ENCODE measurements at places on chromosomes 2 and 18.

DNA sequence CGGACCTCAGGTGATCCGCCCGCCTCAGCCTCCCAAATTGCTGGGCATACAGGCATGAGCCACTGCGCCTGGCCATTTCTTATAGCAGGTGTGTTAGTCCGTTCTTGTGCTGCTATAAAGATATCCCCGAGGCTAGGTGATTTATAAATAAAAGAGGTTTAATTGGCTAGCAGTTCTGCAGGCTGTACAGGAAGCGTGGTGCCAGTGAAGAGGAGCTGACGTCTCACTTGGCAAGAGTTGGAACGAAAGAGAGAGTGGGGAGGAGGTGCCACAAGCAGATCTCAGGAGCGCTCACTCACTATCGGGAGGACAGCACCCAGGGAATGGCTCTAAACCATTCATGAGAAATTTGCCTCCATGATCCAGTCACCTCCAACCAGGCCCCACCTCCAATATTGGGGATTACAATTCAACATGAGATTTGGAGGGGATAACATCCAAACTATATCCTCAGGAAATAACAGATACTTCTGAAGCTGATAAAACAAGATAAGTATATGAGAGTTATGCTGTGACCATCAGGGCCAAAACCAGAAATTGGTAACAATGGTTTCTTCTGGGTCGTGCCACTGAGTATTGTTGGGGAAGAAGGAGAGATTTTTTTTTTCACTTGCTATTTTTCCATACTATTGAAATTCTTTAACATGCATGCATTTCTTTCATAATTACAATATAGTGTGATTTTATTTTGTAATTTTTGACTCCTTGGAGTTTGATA is 7.4 kb upstream of the RMC1 start:
- DNase-seq, result no peak

DNA sequence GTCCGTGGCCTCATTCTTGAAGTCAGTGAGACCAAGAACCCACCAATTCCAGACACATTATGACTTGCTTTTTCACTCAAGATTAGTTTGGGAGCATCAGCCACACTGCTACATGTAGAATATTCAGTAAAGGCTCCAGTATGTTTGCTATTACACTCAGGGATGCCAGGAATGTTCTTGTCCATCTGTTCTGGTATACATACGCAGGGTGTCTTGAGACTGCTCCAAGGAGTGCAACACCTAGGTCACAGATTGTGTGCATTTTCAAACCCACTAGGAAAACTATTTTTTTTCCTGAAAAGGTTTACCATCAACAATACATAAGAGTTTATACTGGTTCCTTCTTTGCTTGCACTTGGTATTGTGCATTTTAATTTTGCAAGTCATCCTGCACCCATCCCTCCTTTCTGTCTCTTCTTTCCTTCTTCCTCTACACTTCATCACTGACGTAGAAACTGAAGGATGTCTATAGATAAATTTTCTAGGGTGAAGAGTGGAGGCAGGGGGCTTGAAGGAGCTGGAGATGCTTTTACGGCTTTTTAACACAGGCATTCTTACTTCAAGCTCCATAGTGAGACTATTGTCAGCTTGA is 35.3 kb upstream of the MAP2 start:
- no peak for DNase-seq

GRCh38 chr2:204794624-204795023 is 249.3 kb downstream of the PARD3B start:
- DNase-seq, result no peak

GRCh38 chr2:118224895-118225311 is 136.6 kb downstream of the INSIG2 start:
- peak; percentile 15 for DNase-seq

DNA sequence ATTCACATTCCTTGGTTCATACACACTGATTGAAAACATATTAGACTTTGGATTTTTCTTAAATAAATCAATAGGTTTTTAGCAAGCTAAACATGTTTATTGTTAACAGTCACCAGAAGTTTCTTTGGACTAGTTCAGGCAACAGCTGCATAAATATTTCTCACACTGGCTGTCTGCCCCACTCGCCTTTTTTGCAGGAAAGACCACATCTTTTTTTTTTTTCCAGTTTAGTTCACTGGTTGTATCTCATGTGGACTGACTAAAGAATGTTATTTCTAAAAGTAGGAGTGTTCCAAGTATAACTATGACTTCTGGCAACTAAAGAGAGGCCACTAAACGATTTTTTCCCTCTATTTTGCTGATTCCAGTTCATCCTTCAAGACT is 31.1 kb downstream of the SLC40A1 start:
- no peak for DNase-seq

DNA sequence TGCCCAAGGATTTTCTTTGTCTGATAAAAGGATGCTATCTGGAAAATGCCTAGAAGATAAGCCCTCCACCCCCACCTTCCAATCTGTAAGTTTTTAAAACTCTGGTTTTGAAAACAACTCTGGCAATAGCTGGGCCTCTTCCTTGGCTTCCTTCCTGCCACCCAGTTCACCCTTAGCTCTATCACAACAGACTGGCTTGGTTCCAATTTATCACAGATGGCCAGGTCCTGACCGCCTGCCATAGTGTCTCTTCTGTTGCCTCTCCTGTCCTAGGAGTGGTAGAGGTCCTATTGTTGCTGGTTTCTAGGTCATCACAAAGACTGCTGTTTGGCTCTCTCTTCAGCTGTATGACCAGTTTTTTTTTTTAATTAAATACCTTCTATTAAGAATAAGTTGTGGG is 1727.9 kb upstream of the SLC39A10 start:
- no peak for DNase-seq

GRCh38 chr2:235358981-235359471 is 134.8 kb upstream of the AGAP1 start:
- no peak for DNase-seq

- DNase-seq, result peak; percentile 60
Measured at GRCh38 chr2:216081487-216082116, at the start of the genes PECR and TMEM169. Gene PECR (minus strand): TSS chr2:216081809. CDS start chr2:216081741, 68 bp downstream. Gene TMEM169 (plus strand): TSS chr2:216081919. CDS start chr2:216095964, 14,045 bp downstream.

DNA sequence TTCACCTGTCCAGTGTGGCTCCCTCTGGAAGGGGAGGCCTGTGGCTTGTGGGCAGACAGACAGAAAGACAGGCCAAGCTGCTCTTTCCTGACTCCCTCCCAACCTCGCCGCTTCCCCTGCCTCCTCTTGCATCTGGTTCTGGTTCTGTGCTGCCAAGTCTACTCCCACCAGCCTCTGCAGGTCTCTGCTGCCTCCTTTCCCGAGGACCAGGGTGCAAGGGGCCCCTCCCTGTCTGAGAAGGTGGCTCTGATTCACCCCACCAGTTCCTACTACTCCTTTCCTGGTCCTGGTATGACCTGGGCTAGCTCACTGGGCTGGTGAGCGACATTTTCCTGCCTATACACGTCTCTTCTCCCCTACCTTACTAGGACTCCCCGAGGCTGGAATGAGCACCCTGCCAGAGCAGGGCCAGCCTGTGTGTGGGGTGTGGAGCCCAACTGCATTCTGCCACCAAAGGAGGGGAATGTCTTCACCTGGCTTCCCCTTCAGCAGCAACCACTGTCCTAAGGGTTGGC is 238.5 kb downstream of the CELF4 start:
- no peak for DNase-seq

DNA sequence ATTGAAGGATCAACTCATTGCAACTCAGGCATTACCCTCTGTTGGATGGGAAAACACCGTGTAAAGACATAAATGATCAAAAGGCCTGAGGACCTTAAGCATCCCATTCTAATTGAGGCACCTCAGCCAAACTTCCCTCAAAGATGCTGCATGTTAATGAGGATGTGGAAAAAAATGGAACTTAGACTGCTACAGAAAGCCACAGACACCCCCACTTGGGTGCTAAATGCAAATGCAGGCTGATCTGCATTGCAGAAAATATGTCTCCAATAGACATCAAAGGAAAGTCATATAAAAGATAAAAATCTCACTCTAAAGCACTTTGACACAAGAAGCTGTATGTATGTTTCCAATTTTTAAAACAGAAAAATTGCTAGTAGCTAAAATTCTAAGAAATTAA is 504.7 kb downstream of the KCNJ3 start:
- no peak for DNase-seq

DNA sequence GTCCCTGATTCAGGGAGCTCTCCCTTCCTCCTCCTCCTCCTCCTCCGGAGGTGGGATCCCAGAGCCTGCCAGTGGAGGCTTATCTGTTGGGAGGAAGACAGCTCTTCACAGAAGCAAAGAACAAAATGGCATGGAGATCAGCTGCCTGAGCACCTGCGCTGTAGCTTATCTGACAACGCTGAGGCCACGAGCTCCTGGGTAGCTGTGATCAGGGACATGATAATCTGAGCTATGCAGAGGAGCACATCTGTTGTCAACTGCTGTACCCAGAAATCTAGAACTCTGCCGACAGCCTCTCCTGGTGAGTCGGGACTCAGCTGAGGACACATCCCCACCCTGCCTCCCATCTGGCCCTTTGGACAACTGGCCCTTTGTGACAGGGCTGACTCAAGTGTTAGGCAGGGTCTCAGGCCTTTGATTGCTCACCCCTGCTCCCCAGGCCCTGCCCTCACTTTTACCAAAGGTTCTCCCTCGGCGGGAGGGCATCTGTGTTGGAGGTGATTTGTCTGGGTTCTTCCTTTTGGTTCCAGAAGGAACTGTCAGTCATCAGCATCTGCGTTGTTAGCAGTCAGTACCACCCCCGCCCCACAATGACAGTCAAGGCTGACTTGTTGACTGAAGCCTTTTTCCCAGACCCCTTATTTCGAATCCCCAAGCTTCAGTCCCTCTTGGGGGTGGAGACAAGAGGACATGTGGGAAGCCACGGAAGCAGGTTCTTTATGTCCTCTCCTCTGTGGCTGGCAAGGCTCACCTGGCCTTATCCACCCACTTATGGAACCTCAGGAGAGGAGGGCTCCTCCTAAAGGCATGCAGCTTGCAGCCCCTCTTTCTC is 5.9 kb upstream of the CNNM3 start:
- no peak for DNase-seq

GRCh38 chr2:33009249-33009648 is 62.5 kb downstream of the LTBP1 start:
- DNase-seq, result no peak

DNA sequence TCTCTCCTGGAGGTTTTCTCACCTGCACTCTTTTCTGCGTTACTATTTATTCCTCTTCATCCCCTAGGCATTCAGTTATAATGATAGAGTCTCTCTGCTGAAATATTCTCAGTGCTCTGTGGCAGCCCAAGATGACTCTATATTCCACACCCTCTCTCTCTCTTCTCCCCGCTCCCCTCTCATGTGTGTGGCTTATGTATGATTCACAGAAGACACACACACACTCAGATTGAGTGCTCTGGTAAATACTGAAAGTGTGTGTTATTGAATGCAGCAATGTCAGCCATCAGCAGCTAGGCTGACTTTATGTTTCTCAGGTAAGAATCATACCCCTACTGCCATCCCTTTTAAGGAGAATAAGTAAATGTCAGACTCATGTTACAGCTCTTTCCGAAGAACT is 201.2 kb downstream of the SLC4A10 start:
- DNase-seq, result no peak

All from KBM-7 (cell line).